ENCODE measurements at places on chromosomes 3 and 15.

- DNase-seq = peak; percentile 80
Observed at GRCh38 chr3:197949778-197950676, at the start of gene RPL35A. Gene RPL35A (plus strand): TSS chr3:197950190. CDS start chr3:197950968, 778 bp downstream.

GRCh38 chr15:68313501-68314410 lies 36.2 kb downstream of the FEM1B start:
- DNase-seq = peak; percentile 19

- DNase-seq = no peak
Observed at GRCh38 chr15:66842710-66843441, 140.8 kb downstream of the SMAD6 start.

GRCh38 chr3:48929358-48930035 lies 10.9 kb downstream of the ARIH2 start:
- DNase-seq = no peak

DNA sequence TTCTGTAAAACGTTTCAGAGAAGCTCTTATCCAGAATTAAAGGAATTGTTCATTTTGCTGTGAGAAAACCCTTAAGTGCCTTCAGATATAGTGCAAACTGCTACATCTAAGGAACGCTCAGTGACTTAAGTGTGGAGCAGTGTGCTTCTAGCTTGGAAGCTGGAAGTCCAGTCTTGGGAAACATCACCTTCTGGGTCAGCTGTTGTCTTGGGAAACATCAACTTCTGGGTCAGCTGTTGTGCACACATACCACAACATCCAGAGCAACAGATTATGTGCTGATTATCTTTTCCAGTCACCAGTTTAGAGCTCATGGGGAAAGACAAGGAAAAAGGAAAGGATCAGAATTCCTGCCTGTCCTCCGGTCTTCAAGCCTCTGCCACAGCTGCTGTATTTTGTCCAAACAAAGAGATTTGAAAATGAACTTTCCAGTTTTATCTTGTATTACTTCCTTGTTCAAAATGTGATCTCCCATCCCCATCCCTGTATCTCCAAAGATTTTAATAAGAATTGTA lies 713.6 kb downstream of the NSUN3 start:
- no peak for DNase-seq

DNA sequence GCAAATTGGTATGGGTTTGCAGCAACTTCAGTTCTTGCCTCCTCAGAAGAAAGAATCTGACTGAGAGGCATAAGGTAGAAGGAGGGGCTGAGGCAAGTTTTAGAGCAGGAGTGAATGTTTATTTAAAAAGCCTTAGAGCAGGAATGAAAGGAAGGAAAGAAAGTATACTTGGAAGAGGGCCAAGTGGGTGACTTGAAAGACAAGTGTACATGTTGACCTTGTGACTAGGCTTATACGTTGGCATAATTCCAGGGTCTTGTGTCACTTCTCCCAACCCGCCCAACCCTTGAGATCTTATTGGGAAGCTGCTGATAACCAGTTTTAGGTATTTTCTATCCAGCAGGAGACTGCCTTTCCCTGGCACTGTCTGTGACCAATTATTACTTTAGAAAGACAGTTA lies 436.9 kb upstream of the ZNF717 start:
- no peak for DNase-seq

DNA sequence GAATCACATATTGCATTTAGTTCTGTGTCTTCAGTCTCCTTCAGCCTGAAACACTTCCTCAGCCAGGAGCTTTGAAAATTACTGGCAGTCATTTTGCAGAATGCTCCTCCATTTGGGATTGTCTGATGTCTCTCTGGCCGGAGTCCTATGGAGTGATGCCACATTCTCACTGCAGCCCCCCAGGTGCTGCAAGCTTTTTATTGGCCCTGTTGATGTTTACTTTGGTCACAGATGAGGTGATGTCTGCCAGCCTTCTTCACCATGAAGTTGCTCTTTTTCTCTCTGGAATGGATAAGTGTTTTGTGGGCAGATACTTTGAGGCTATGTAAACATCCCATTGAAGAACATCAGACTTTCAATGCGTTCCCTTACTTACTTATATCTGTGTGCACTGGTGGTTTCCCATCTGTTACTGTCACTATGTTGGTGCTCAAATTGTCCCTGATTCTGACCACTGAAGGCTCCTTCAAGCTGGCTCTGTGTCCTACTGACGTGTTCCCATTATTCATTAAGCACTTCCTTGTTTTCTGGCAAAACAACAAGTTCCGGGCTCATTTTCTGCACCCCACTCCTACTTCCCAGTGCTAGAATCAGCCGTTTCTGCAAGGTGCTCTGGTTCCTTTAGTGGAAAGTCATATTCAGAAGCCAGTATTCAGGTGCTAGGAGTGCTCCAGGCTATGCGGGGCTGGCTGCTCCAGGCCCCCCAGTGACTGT lies 1.4 kb upstream of the CLEC3B start:
- no peak for DNase-seq

- DNase-seq = no peak
Observed at GRCh38 chr15:36506733-36507356, 72.6 kb upstream of the CDIN1 start.

GRCh38 chr3:52798978-52799476 lies 4.4 kb downstream of the ITIH3 start:
- DNase-seq = no peak

DNA sequence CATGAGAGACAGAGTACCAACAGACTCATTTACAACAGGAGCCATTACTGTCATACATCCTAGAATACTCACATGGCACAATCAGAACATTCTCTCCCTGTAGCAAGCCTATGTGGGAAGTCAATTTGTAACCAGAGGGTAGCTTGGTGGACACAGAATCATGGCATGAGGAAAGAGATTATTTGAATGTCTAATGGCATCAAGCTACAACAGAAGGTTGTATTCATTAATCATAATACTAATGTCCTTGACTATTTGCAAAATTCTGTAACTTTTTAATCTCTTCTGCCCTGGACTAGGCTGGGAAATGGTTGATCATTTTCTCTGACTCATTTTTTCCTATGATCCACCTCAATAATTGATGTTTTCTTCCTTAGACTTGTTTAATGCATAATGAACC lies 345.2 kb upstream of the IL12A start:
- no peak for DNase-seq

DNA sequence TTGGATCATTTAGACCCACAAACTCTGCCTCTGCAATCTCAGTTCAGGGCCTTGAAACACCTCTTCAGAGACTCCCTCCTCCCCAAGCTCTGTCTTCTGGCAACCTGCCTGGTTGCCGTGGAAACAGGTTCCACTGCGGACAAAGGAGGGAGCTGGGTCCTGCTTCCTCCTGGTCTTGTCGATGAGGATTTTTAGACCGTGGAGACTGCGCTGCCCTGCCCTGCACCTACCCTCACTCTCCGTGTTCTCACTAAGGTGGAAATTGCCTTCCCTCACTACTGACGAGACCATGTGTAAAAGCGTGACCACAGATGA lies at the start of gene RTP1:
RTP1 (plus strand) TSS at position 152 of the 315 bp plus-strand sequence; CDS start at position 182, 30 bp downstream.
- no peak for DNase-seq

All from activated naive CD8-positive, alpha-beta T cell treated with anti-CD3 and anti-CD28 coated beads, Interleukin-2, amount 10 ng/mL, durations not matched to agents 7 days and 5 days (primary cell).